Vagina (tissue), 2 donors: ENCODE measurements at places on chromosomes 11 and 22.
A peak's percentile ranks its signal among the peaks of the same experiment; 100 is the strongest.

- H3K4me1 ChIP-seq, result no peaks in the 10 kb centered on the region
- DNase-seq, result no peak
- H3K4me3 ChIP-seq, result no peak overlapping the region
- H3K27me3 ChIP-seq, result no peaks in the 10 kb centered on the region
Observed at GRCh38 chr11:8382436-8383053, 118.9 kb upstream of the LMO1 start.

- no peak for DNase-seq
- H3K36me3 ChIP-seq, result peaks cover 3% of the 10 kb centered on the region
- no peak overlapping the region for H3K27ac ChIP-seq
- no peak overlapping the region for H3K4me3 ChIP-seq
Observed at GRCh38 chr11:60887556-60887955, 18.8 kb downstream of the PRPF19 start.

GRCh38 chr11:18697576-18697975, 1.0 kb upstream of the TMEM86A start:
- H3K27me3 ChIP-seq, result no peaks in the 10 kb centered on the region
- H3K4me1 ChIP-seq, result peaks cover 22% of the 10 kb centered on the region
- H3K4me3 ChIP-seq, result no peak overlapping the region
- no peak for DNase-seq
- peak overlapping the region; percentile 88 for H3K27ac ChIP-seq
- H3K36me3 ChIP-seq, result peaks cover 4% of the 10 kb centered on the region

DNA sequence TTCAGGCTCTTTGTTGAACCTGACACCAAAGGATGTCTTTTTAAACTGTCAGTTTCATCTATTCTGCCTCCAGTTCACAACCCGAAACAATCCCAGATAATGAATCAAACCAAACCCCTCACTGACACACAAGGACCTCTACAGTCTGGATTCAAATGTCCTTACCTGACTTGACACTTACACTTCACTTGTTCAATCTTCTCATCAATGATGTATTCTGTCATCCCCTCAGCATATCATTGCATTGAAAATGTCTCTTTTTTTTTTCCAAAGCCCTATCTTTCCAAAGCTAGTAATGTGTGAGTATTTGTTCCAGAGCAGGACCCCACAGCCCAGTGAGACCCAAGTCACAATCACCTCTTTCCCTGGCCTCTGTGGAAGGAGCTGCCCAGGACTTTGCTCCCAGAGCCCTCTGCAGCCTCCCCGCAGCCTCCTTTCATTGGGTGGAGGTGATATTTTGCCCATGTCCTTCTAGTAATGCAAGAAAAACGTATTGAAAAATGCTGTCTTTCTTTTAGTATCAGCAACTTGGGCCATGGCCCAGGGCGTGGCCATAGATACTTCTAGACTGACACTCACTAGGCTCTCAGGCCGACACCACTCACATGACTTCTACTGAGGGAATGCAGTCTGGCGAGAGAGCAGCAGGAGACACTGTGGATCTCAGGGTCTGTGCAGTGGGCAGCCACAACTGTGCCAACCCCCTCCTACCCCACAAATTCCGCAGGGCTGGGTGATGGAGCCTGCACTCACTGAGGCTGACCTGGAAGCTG, 18.2 kb downstream of the RFPL3 start:
- no peak overlapping the region for H3K4me3 ChIP-seq
- no peak overlapping the region for H3K27ac ChIP-seq
- H3K4me1 ChIP-seq, result no peaks in the 10 kb centered on the region
- no peaks in the 10 kb centered on the region for H3K36me3 ChIP-seq
- DNase-seq, result no peak

- no peak for DNase-seq
- H3K4me1 ChIP-seq, result peaks cover 31% of the 10 kb centered on the region
- no peak overlapping the region for H3K4me3 ChIP-seq
Observed at GRCh38 chr11:86152006-86152862, 83.3 kb upstream of the PICALM start.

GRCh38 chr11:98600786-98601773, 419.7 kb upstream of the CNTN5 start:
- DNase-seq, result no peak
- H3K27me3 ChIP-seq, result no peaks in the 10 kb centered on the region
- H3K4me1 ChIP-seq, result no peaks in the 10 kb centered on the region
- H3K27ac ChIP-seq, result no peak overlapping the region

DNA sequence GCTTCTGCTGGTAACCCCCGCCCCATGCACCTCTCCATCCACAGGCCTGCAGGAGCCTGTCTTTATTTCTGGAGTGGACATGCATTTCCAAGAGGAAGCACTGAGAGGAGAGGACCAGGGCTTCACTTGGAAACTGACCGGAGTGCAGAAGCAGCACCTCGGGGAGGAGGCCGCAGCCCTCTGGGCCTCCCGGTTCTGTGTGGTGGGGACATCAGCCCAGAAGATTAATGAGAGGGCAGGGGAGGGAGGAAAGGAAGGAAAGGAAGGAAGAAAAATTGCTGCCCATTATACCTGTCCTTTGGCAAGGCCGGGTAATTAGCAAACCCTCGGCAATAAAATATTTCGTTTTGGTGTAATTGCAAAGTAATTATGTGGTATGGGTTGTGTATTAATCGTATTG, 97.0 kb downstream of the TP53I11 start:
- no peak overlapping the region for H3K27ac ChIP-seq
- H3K4me1 ChIP-seq, result no peaks in the 10 kb centered on the region
- H3K36me3 ChIP-seq, result no peaks in the 10 kb centered on the region
- DNase-seq, result no peak
- no peak overlapping the region for H3K4me3 ChIP-seq

GRCh38 chr11:100674212-100674611, 12.9 kb upstream of the ARHGAP42 start:
- no peak overlapping the region for H3K4me3 ChIP-seq
- no peaks in the 10 kb centered on the region for H3K4me1 ChIP-seq
- no peaks in the 10 kb centered on the region for H3K36me3 ChIP-seq
- no peak for DNase-seq

GRCh38 chr11:33455867-33456463, 198.8 kb downstream of the HIPK3 start:
- H3K4me3 ChIP-seq, result no peak overlapping the region
- no peaks in the 10 kb centered on the region for H3K36me3 ChIP-seq
- no peaks in the 10 kb centered on the region for H3K27me3 ChIP-seq
- no peaks in the 10 kb centered on the region for H3K4me1 ChIP-seq
- no peak overlapping the region for H3K27ac ChIP-seq

DNA sequence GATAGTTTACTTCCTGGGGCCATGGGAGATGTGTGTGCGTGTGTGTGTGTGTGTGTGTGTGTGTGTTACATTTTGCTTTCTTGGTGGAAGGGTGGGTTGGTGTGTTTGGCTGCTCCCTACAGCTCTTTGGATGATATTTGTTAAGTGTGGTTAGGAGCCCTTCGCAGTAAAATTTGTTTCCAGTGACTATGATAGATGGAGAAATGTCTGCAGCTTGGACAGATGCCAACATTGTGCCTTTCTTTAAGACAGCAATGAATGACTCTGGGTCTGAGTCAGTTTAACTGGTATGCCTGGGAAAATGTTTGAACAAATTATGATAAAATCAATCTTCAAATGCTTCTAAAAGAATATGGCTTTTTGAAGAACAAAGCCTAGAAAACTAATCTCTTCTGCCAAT, 102.7 kb upstream of the TRPC6 start:
- H3K36me3 ChIP-seq, result no peaks in the 10 kb centered on the region
- H3K4me1 ChIP-seq, result no peaks in the 10 kb centered on the region
- H3K4me3 ChIP-seq, result no peak overlapping the region
- no peak for DNase-seq
- H3K27ac ChIP-seq, result no peak overlapping the region

DNA sequence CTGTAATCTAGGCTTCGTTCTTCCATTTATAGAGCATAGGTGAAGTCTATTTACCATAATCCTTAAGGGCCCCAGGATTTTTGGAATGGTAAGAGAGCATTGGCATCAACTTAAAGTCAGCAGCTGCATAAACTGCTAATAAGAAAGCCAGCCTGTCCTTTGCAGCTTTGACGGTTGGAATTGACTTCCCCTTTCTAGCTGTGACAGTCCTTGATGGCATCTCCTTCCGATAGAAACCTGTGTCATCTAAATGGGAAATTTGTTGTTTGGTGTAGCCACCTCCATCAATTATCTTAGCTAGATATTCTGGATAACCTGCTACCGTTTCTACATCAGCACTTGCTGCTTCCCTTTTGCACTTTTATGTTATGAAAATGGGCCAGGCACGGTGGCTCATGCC, 58.0 kb upstream of the GLYATL1B start:
- no peaks in the 10 kb centered on the region for H3K36me3 ChIP-seq
- no peak overlapping the region for H3K27ac ChIP-seq
- H3K4me1 ChIP-seq, result no peaks in the 10 kb centered on the region
- no peak for DNase-seq
- no peak overlapping the region for H3K4me3 ChIP-seq
- H3K27me3 ChIP-seq, result no peaks in the 10 kb centered on the region

DNA sequence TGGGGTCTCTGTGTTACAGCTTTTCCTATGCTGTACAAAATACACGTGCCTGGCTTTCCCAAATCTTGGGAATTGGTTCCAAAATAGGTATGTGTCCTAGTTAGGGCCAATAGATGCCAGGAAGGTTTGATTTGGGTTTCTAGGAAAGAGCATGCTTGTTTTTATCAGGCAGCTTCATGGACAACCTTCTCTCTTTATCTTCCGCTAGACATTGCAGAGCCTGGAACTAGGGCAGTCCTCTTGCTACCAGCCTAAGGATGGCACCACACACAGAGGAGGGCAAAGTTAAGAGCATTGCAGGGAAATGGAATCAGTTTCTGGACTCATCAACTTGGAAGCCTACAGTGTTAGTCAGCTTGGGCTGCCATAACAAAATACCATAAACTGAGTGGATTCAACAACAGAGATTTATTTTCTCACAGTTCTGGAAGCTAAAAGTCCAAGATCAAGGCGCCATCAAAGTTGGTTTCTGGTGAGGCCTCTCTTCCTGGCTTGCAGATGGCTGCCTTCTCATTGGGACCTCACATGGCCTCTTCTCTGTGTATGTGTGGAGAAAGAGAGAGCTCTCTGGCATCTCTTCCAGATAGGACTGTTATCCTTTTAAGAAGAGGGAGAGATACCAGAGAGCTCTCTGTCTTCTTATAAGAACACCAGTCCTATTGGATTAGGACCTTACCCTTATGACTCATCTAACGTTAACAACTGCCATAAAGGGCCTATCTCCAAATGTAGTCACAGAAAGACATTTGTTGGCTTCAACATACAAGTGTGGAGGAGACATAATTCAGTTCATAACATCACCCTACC, 27.3 kb upstream of the CREB3L1 start:
- H3K27me3 ChIP-seq, result no peaks in the 10 kb centered on the region
- H3K36me3 ChIP-seq, result no peaks in the 10 kb centered on the region
- no peak for DNase-seq
- H3K27ac ChIP-seq, result no peak overlapping the region
- H3K4me3 ChIP-seq, result no peak overlapping the region

- no peak overlapping the region for H3K27ac ChIP-seq
- H3K27me3 ChIP-seq, result no peaks in the 10 kb centered on the region
- no peaks in the 10 kb centered on the region for H3K36me3 ChIP-seq
- H3K4me1 ChIP-seq, result peaks cover 17% of the 10 kb centered on the region
Observed at GRCh38 chr11:13000116-13000515, 9.0 kb upstream of the RASSF10 start.

DNA sequence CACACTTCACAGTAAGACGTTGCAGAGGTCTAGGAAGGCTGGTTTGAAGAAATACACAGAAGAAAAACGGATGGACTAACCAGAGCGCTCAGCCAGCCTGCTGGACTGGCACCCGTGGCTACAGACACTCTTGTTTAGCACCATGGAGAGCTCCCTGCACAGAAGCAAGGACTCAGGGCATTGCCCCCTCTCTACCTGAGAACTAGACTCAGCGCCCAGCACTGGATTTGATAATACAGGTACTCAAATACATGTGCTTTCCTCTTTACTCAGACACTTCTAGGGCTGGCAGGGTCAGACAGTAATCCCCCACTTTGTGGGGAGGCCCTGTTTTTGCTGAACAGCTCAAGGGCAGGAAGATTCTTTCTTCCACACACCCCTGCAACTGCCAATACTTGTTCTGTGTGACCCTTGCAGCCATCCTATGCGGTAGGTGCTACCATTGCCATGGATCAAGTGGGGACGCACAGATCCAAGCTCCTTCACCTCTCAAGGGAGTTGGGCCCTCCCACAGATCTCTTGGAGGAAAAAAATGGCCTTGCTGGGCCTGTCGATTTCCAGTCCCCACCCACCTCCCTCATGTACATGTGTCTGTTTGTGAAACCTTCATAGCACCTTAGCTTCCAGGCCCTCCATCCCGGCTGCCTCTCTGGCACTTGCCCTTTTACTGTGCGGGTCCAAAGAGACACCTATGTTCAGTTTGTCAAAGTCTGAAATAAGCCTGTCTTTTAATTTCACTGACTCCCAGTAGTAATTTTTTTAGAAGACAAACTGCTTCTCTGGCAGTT, 5.1 kb upstream of the P2RX6 start:
- H3K27me3 ChIP-seq, result no peaks in the 10 kb centered on the region
- no peak for DNase-seq
- H3K36me3 ChIP-seq, result no peaks in the 10 kb centered on the region
- no peak overlapping the region for H3K27ac ChIP-seq

DNA sequence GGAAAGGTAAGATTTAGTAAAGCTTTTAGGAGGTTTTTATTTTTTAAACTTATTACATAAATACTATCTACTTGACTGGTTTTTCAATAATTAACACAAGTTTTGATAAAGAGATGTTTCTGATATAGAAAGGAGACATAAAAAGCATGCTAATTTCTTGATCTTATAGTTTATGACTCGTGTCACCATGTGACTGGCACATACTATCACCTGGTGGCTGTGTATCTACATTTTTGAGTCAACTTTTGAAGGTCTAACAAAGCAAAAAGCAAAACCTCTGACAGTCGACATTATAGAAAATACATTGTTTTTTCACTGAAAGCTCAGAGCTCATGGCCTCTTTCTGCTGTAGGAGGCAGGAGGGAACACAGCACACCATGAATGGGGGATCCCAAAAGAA, 810 bp downstream of the ACRV1 start:
- H3K4me1 ChIP-seq, result no peaks in the 10 kb centered on the region
- no peaks in the 10 kb centered on the region for H3K36me3 ChIP-seq
- no peak for DNase-seq
- no peaks in the 10 kb centered on the region for H3K27me3 ChIP-seq

DNA sequence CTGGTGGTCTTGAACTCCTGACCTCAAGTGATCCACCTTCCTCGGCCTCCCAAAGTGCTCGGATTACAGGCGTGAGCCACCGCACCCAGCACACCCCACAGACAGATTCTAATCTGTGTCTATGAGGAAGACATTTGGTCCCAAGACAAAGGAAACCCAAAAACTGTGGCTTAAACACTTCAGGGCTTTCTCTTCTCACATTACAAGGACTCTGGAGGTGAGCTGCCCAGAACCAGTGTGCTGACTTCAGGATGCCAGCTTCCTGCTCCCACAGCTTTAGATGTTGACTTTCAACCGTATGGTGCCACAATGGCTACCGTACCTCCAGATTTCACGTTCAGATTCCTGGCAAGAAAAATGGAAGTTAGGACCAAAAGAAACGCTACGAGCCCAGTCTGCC, 32.2 kb upstream of the SYT7 start:
- no peak overlapping the region for H3K4me3 ChIP-seq
- H3K27me3 ChIP-seq, result no peaks in the 10 kb centered on the region
- H3K27ac ChIP-seq, result no peak overlapping the region
- H3K36me3 ChIP-seq, result no peaks in the 10 kb centered on the region
- no peak for DNase-seq
